ENCODE measurements at places on chromosomes 6 and 20.
A peak's percentile ranks its signal among the peaks of the same experiment; 100 is the strongest.

- H3K36me3 ChIP-seq = no peaks in the 10 kb centered on the region
- H3K27me3 ChIP-seq = peaks cover 22% of the 10 kb centered on the region
- H3K4me1 ChIP-seq = no peaks in the 10 kb centered on the region
- DNase-seq = no peak
Measured at GRCh38 chr6:42532038-42532669, 31.7 kb upstream of the UBR2 start.

- no peak for DNase-seq
- peaks cover 6% of the 10 kb centered on the region for H3K36me3 ChIP-seq
- no peak overlapping the region for H3K4me3 ChIP-seq
Measured at GRCh38 chr20:24999568-24999967, 7.0 kb upstream of the APMAP start.

DNA sequence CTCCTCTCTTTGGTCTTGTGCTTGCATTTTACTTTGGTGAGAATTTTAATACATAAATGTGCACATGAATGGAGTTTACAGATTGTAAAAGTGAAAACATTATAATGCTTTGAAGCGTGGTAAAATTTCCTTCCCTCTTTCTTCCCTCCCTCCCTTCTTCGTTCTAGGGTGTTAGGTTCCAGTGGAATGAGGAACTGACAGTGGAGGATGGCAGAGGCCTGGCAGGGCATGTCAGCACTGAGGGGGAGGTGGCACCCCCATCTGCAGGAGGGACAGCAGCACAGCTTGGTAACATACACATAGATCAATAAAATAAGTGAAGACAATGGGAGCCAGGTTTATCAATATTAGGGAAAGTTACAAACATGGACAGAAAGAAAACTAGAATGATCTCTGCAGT lies 47.5 kb downstream of the RNASET2 start:
- no peak overlapping the region for H3K4me3 ChIP-seq
- no peak for DNase-seq
- peaks cover 4% of the 10 kb centered on the region for H3K36me3 ChIP-seq
- H3K4me1 ChIP-seq = peaks cover 31% of the 10 kb centered on the region

GRCh38 chr6:111326563-111326962 lies 156.5 kb downstream of the REV3L start:
- H3K27ac ChIP-seq = no peak overlapping the region
- peaks cover 2% of the 10 kb centered on the region for H3K36me3 ChIP-seq
- no peaks in the 10 kb centered on the region for H3K27me3 ChIP-seq
- DNase-seq = no peak

DNA sequence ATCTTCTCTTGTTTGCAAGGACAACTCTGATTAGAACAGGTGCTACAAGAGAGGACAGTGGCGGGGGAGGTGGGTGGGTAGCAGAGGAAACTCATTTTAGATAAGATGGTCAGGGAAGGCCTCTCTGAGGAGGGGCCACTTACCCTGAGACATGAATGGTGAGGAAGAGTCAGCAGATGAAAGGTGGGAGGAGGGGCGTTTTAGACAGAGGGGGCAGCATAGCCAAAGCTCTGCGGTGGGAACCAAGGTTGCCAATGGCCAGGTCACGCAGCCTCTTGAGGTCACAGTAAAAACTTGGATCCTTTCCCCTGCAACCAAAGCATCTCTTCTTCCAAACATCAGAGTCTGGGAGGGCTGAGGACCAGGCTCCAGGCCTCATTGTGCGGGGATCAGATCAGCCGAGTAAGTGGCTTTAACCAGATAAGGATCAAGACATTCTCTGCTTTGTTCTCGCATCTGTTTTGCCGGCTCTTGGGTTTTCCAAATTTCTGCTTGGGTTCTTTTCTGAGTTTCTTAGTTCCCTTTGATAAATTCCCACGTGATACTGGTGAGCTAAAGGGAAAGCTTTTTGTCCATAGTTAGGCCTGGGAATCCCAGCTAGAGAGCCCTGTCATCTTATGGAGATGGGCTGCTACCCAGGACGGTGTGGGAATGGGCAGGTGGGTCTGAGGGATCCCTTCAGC lies 5.5 kb upstream of the CD40 start:
- H3K27me3 ChIP-seq = peaks cover 62% of the 10 kb centered on the region
- H3K27ac ChIP-seq = no peak overlapping the region
- no peak for DNase-seq
- H3K36me3 ChIP-seq = no peaks in the 10 kb centered on the region
- no peak overlapping the region for H3K4me3 ChIP-seq
- peaks cover 22% of the 10 kb centered on the region for H3K4me1 ChIP-seq

DNA sequence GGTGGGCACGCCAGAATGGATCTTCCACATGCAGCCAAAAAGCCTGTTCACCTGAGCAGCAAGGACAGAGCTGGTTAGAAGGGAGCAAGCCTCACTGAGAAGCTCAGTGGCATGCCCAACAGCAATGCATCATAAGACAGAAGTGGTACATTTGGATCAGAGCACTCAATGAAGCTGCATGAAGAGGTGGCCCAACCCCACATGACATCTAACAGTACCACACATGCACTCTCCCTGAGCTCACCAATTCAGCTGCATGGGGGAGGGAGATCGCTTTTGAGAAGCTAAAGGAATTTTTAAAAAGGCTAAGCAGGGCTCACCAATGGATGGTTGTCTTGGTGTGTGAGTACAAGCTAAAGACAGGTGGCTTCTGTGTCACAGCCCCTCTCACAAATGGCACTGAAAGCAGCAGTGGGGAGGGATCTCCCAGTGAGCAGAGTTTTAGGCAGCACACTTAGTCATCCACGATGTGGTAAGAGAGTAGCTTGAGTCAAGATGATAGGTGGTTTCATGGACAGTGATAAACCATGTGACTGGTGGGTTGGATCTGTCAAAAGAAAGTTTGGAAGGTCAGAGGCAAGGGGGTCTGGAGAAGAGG lies 166.6 kb upstream of the TAB2 start:
- peak overlapping the region; percentile 73 for H3K4me3 ChIP-seq
- DNase-seq = peak; percentile 75
- H3K27ac ChIP-seq = peak overlapping the region; percentile 6
- peaks cover 90% of the 10 kb centered on the region for H3K4me1 ChIP-seq
- H3K27me3 ChIP-seq = no peaks in the 10 kb centered on the region

- peak; percentile 51 for DNase-seq
- H3K4me3 ChIP-seq = no peak overlapping the region
- peaks cover 6% of the 10 kb centered on the region for H3K27me3 ChIP-seq
- peaks cover 32% of the 10 kb centered on the region for H3K4me1 ChIP-seq
Measured at GRCh38 chr6:117616391-117617209, 14.3 kb upstream of the GOPC start.

DNA sequence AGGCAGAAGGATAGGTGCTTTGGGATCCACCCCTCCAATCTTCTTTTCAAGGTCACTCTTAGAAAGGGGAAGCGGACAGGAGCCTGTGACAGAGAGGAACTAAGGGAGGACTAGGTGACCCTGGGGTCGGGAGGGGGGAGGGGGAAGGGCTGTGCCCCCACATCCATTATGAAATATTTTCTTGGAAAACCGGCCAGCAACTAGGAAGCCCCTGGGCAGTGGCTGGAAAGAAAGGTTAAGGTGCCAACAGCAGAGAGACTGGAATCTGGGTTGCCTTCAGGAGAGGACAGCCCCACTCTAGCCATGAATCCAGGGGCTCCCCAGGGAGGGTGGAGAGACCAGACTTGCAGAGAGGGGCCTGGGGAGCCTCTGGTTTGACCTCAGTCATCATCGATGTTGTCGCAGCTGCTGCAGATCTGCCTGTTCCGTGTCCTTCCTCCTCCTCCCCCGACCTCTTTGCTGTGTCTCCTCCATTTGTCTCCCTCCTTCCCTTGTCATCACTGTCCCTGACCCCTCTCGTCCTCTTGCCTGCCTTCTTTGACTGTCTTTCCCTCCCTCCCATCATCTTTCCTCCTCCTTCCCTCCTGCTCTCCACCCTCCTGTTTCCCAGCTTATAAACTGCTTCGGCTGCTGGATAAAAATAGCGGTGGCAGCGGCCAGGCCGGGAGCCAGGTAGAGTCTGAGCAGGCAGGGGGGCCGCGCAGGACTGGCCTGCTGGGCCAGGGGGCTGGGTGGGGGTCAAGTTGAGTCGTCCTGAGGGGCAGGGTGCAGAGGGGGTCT lies 3.2 kb downstream of the SLC29A1 start:
- H3K27ac ChIP-seq = no peak overlapping the region
- H3K4me3 ChIP-seq = no peak overlapping the region
- H3K27me3 ChIP-seq = no peaks in the 10 kb centered on the region
- H3K36me3 ChIP-seq = no peaks in the 10 kb centered on the region
- H3K4me1 ChIP-seq = peaks cover 42% of the 10 kb centered on the region

- DNase-seq = no peak
- H3K4me3 ChIP-seq = no peak overlapping the region
- H3K36me3 ChIP-seq = peaks cover 2% of the 10 kb centered on the region
- H3K27ac ChIP-seq = no peak overlapping the region
- no peaks in the 10 kb centered on the region for H3K4me1 ChIP-seq
Measured at GRCh38 chr6:137601471-137601870, 107.3 kb upstream of the OLIG3 start.

- H3K4me1 ChIP-seq = peaks cover 29% of the 10 kb centered on the region
- H3K4me3 ChIP-seq = no peak overlapping the region
- no peaks in the 10 kb centered on the region for H3K27me3 ChIP-seq
- H3K27ac ChIP-seq = no peak overlapping the region
- H3K36me3 ChIP-seq = peaks cover 9% of the 10 kb centered on the region
Measured at GRCh38 chr6:118871331-118871730, 22.6 kb upstream of the ASF1A start.

GRCh38 chr6:155174576-155175211 lies 89.1 kb upstream of the CLDN20 start:
- H3K27ac ChIP-seq = no peak overlapping the region
- H3K27me3 ChIP-seq = no peaks in the 10 kb centered on the region
- peaks cover 52% of the 10 kb centered on the region for H3K4me1 ChIP-seq
- DNase-seq = peak; percentile 67
- H3K4me3 ChIP-seq = no peak overlapping the region
- peaks cover under 1% of the 10 kb centered on the region for H3K36me3 ChIP-seq

- no peaks in the 10 kb centered on the region for H3K4me1 ChIP-seq
- no peak for DNase-seq
- H3K27ac ChIP-seq = no peak overlapping the region
- H3K36me3 ChIP-seq = no peaks in the 10 kb centered on the region
- H3K27me3 ChIP-seq = no peaks in the 10 kb centered on the region
- H3K4me3 ChIP-seq = no peak overlapping the region
Measured at GRCh38 chr20:20743511-20744169, 31.2 kb upstream of the RALGAPA2 start.

GRCh38 chr20:6053776-6054688 lies at the start of gene LRRN4:
Gene LRRN4 (minus strand): TSS chr20:6054060. CDS start chr20:6052799, 1,261 bp downstream.
- DNase-seq = no peak
- H3K36me3 ChIP-seq = no peaks in the 10 kb centered on the region
- peaks cover 38% of the 10 kb centered on the region for H3K27me3 ChIP-seq
- H3K27ac ChIP-seq = no peak within 1 kb of the TSS
- H3K4me3 ChIP-seq = peak within 1 kb of the TSS; percentile 61

GRCh38 chr20:19940988-19941460 lies 76.1 kb upstream of the NAA20 start:
- no peak for DNase-seq
- H3K4me1 ChIP-seq = peaks cover 40% of the 10 kb centered on the region
- peaks cover 53% of the 10 kb centered on the region for H3K27me3 ChIP-seq
- no peak overlapping the region for H3K4me3 ChIP-seq

GRCh38 chr6:28137505-28137981 lies 4.1 kb upstream of the ZKSCAN8 start:
- H3K27ac ChIP-seq = peak overlapping the region; percentile 94
- peak overlapping the region; percentile 94 for H3K4me3 ChIP-seq
- H3K27me3 ChIP-seq = no peaks in the 10 kb centered on the region
- peak; percentile 27 for DNase-seq
- peaks cover 76% of the 10 kb centered on the region for H3K4me1 ChIP-seq
- H3K36me3 ChIP-seq = peaks cover 7% of the 10 kb centered on the region

GRCh38 chr20:10951216-10951615 lies 277.4 kb upstream of the JAG1 start:
- no peak overlapping the region for H3K4me3 ChIP-seq
- no peak for DNase-seq
- no peaks in the 10 kb centered on the region for H3K4me1 ChIP-seq
- H3K36me3 ChIP-seq = no peaks in the 10 kb centered on the region
- no peaks in the 10 kb centered on the region for H3K27me3 ChIP-seq

DNA sequence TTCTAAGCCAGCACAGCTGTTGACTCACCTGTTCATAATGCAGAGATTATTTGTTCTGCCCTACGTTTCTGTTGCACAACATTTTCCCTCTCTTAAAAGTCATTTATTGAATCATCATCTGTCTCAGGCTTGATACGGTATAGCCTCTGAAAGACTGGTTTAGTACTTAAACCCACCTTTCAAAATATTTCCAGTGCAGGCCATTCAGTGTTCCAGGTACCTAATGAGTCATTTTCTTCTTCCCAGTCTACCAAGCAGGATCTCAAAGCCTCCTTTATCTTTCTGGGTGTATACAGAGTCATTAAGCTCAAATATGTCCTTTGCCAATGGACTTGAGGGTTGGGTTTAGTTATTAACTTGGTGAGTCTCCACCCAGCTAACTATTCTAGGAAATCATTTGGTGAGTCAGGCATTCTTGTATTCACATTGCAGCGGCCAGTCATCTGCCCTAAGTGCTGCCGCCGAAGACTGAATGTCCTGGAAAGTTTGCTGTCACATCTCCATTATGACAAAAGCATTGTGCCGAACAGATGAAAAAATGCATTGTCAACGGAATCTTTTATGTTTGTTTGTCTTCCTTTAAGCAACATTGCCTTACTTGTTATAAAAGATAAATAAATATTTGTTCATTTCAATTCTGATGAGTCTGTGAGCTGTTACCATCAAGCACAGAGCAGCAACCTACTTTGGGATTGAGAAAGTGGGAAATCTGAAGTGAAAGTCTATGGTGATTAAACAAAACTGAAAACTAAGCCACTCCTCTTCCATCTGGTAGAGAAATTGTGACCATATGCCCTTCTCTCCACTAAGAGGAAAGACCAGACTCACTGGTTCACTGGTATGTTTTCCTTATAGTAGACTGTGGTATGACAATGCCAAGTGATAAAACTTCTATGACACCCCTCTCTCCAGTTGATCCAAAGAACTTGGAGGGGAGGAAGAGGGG lies 14.3 kb upstream of the FAM135A start:
- no peaks in the 10 kb centered on the region for H3K4me1 ChIP-seq
- no peak for DNase-seq
- no peaks in the 10 kb centered on the region for H3K36me3 ChIP-seq
- H3K27me3 ChIP-seq = peaks cover 33% of the 10 kb centered on the region
- no peak overlapping the region for H3K27ac ChIP-seq
- H3K4me3 ChIP-seq = no peak overlapping the region

DNA sequence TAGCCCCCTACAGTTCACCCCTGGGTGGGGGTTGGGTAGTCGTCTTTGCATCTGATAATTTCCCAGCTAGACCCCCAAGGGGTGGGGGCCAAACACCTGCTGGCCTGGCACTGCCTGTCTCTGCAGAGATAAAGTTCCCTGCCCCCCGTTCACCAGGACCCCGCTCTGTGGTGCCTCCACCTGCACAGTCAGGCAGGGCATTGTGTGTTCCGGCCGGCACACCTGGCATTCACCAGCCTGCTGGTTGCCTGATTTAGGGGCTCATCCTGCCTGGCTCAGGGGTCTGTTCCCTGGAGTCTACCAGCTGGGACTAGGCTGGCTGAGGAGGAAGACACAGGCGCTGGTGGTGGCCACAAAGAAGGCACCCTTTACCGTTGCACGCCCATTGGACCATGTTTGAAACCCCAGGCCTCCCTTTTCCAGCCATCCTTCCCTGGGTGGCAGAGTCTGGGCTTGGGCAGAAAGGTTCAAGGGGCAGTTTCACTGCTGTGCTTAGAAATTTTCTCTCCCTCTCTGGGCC lies 30.8 kb upstream of the SCRT2 start:
- no peak overlapping the region for H3K4me3 ChIP-seq
- H3K36me3 ChIP-seq = peaks cover 3% of the 10 kb centered on the region
- H3K27me3 ChIP-seq = peaks cover 38% of the 10 kb centered on the region
- no peak overlapping the region for H3K27ac ChIP-seq

Measured in activated T-cell treated with anti-CD3 and anti-CD28 coated beads, Interleukin-2, amount 50 U/mL, for 72 hours (primary cell).